ENCODE measurements at places on chromosomes 16 and 17.

- no peak for DNase-seq
Observed at GRCh38 chr16:67893743-67894399, 817 bp downstream of the PSKH1 start.

DNA sequence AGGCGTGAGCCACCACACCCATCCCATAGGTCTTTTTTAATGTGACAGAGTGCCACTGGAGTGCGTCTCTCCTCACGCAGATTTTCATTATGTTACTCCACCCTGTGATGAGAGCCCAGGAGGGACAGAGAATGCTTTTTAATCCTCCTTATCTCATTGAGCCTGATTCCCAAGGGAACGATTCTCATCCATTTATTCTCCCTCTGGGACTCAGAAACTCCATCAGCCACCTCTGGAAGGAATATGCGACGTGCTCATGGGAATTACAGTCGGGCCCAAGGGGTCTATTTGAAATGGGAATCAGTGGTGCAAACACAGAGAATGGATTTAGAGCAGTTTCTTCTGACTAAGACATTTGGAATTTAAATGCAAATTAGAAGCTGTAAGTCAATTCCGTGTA lies 155.9 kb upstream of the HSBP1 start:
- no peak for DNase-seq

GRCh38 chr17:74738051-74738996 lies 1.3 kb downstream of the RAB37 start:
- DNase-seq = no peak

DNA sequence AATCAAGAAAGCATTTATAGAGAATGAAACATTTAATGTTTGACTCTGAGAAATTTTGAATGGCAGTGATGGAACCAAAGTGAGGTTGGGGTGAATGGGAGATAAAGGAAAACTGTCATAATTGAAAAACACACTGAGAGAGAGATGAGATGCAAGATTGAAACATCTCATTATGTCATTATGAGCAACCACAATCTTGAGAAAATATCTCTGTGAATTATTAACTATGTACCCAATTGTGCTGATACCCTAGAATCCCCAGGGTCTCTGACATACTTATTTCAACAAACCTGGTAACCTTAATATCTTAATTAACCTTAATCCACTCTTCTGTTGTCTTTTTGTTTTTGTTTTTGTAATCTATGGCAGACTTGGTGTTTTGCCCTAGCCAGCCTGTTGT lies 143.5 kb upstream of the HLF start:
- DNase-seq = no peak

- DNase-seq = peak; percentile 88
Observed at GRCh38 chr17:20266806-20267458, 200.4 kb downstream of the LGALS9B start.

- no peak for DNase-seq
Observed at GRCh38 chr17:59124665-59125064, 18.0 kb upstream of the TRIM37 start.

GRCh38 chr16:84295203-84295860 lies 654 bp downstream of the WFDC1 start:
- DNase-seq = no peak
